ENCODE measurements at places on chromosomes 1 and 21.

GRCh38 chr1:206590025-206590758 lies 22.1 kb downstream of the EIF2D start:
- DNase-seq: no peak

DNA sequence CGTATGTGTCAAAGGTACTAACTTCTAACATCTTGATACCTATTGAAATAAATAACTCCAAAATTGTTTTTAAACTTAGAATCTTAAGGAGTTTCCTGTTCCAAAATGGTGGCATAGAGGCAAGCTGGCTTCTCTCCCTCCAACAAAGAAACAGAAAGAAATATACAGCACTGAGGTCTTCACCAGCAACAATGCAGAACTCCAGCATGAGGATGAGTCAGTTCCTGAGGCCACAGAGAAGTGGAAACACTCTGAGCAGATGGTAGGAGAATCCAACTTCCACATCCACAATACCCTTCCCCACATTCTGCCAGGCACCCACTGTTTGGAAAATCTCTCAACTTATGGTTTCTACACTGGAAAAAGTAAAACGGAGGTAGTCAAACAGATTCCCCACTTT lies 12.2 kb upstream of the PPIH start:
- DNase-seq: no peak

GRCh38 chr21:34185026-34185750 lies 111.8 kb downstream of the MRPS6 start:
- DNase-seq: no peak

DNA sequence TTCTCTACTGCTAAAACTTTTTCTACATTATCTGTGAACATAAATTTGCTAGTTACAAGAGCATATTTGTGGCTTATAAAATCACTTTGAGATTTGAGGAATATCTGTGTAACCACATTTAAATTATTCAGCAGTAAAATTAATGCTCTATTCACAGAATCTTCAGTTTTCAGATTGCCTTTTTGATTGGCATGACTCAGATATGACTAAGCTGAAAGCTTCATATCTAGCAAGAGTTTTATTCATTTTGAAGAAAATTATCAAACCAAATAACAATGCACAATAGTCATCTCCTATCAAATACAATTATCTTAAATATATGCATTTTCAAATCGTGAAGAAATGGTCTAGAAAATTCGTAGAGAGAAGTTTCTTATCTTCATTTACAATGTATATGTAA lies 1498.2 kb upstream of the B3GALT2 start:
- DNase-seq: no peak

GRCh38 chr1:64176659-64177058 lies 26.8 kb upstream of the UBE2U start:
- no peak for DNase-seq

DNA sequence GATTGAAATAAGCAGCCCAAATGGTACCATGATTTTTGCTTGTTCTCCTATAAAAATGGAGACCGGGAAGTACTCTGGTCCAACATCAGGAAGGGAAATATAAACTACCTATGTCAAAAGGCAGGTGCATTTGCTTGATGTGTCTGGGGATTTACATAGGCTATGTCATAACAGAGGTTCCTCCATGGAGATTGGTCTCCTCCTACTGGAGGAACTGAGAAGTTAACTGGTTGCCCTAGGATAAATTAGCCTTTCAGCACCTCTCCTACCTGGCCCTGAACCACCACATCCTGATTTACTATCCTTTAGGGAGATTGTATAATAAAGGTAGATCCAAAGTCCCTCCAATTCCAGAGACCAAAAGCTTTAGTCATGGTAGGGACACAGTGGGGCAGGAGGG lies 1109.3 kb upstream of the B3GALT2 start:
- peak; percentile 11 for DNase-seq

DNA sequence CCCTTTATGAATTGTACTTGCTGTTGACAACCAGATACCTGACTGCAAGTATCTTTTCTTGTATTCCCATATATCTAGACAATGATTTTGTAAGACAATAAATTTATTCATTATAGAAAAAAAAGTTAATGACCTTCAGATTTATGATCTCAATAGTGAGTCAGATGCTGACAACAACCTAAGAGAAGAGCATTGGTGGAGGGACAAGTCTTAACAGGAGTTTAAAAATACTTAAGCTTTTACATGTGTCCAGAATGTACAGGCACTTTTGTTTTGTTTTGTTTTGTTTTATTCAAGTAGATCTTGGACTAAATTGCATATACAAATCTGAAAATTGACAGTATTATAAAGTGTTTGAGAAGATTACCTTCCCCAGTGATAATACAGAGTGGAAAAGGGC lies 1544.6 kb upstream of the B3GALT2 start:
- no peak for DNase-seq

DNA sequence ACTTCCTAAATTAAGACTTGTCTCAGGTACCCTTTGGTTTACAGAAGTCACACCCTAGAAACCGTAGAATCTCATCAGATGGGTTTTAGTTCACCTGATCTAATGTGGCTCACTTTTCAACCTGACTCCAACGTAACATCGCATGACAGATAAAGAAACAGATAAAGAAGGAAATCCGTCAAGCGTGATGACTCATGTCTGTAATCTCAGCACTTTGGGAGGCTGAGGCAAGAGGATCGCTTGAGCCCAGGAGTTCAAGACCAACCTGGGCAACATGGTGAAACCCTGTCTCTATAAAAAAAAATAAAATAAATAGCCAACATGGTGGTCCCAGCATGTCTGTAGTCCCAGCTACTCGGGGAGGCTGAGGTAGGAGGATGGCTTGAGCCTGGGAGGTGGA lies 97.3 kb downstream of the SPSB1 start:
- DNase-seq: no peak

DNA sequence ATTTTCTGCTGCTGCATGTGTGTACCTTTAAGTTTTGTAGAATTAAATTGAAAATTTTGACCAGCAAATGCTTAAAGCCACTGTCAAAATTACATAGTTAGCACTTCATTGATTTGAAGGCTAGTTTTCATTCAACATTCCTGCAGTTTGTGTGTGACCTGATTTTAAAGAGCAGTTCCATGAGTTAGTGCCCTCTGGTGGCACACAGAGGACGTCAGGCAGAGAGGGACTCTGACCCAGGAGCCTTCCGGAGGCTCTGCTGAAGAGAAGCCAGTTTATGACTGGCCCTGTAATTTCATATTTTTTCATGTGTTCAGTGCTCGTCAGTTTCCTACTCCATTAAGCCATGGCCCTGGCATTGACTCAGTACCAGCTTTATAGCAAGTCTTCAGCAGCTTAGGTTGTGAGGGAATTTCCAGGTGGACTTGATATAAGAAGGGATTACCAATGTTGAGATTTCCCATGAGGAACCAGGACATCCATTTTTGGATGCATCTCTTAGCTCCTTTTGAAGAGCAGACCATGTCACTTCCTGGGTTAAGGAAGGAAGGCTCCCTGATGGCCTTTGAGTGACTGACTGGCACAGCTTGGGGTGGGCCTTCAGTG lies 104.7 kb downstream of the CAMTA1 start:
- no peak for DNase-seq
